ENCODE measurements at places on chromosomes 3 and 15.

DNA sequence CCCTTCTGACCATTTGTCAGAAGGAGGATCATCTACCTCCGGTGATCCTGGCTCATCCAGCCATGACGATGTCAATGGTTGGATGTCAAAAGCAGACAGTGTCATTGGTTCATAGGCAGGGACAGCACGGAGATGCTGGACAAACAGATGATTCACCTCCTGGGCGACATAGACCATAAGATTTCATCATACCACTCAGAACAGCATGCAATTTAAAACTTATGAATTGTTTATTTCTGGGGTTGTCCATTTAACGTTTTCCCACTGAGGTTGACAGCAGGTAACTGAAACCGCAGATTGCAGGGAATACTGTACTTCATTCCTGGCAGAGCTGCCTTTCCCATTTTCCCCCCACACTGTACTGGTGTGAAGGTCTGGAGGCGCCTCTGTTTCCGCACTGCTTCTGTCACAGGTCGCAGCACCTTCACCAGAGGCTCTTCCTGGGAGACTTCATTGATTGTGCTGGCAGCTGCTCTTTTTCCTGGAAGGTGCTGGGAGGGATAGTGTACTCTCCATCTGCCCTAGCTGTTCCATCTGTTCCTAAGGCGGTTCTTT is 32.5 kb upstream of the TMOD3 start:
- DNase-seq, result no peak

GRCh38 chr15:92629975-92630626 is 25.5 kb downstream of the FAM174B start:
- no peak for DNase-seq

GRCh38 chr3:58628823-58629562 is 37.6 kb downstream of the FAM3D start:
- DNase-seq, result no peak

DNA sequence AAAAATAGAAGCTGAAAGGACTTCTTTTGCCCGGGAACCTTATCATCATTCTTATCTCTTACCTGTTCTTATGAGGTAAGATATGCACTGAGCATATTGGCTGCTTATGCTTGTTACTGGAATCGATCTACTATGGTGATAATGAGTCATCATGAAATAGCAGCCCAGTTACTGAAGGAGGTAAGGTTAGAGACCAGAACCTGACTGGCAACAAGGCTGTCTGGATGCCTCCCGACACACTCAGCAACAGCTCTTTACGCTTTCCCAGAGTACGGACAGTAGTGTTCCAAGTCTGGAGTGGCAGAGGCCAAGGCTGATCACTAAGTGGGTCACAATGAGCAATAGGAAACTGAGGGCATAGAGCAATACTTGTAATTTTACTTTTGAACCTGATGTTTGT is 314.1 kb downstream of the NLGN1 start:
- DNase-seq, result no peak

DNA sequence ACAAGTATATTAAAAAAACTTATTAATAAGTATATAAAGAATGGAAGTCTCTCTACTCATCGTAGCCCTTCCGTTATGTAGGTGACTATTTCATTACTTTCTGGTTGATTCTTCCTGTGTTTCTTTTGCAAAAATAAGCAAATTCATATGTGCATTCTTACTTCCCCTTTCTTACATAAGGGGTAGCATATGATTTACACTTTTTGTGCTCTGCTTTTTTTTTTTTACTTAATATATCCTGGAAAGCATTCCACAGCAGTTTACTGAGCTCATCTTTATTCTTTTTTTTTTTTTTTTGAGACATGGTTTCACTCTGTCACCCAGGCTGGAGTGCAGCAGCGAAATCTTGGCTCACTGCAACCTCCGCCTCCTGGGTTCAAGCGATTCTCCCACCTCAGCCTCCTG is 12.9 kb downstream of the SCAMP5 start:
- DNase-seq, result peak; percentile 64

DNA sequence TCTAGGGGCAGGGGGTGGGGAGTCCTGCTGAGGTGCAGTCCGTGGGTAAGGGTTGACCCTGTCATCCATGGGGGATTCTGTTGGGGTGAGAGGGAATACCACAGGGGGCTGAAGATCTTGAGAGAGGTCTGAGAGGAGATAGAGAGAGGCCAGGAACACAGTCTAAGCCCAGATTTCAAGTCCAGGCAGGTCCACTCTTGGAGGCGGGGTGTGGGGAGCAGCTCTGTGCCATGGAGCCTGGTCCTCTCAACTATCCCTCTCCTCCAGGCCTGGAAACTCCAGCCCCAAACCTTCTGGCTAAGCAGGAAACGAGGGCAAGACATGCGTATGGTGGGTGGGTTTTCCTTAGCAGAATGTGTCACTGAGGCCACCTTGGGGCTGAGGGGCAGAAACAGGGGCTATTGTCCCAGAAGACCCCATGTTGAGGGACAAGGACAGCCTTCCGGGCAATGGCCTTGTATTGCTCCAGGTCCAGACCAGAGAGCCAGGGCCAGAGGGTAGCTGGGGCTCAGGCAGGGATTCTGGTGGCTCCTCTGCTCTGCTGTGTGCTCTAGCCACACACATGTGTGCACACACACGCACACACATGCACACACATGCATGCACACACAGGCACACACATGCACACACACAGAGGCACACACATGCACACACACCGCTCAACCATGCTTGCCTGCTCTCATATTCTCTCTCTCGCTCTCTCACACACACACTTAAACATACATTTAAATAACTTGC is 48.6 kb upstream of the MAGEF1 start:
- DNase-seq, result no peak

DNA sequence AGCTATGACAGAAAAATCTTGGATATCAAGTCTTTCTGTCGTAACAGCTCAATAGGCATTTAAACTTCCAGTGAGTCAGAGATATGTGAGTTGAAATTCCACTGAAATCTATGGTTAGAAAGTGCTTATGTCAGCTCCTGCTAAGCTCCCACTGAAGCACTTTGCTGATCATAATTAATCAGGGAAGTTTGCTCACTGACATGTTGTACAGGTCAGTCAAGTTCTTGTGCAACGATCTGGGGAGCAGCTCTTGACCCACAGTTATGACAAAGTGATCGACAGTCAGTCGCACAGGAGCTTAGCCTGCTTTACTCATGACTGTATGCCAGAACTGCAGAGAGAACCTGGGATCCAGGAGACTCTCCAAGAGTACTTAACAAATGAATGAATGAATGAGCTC is 453.5 kb downstream of the SOX2 start:
- DNase-seq, result peak; percentile 10

- DNase-seq, result no peak
Measured at GRCh38 chr3:31967592-31967991, 13.5 kb downstream of the OSBPL10 start.

DNA sequence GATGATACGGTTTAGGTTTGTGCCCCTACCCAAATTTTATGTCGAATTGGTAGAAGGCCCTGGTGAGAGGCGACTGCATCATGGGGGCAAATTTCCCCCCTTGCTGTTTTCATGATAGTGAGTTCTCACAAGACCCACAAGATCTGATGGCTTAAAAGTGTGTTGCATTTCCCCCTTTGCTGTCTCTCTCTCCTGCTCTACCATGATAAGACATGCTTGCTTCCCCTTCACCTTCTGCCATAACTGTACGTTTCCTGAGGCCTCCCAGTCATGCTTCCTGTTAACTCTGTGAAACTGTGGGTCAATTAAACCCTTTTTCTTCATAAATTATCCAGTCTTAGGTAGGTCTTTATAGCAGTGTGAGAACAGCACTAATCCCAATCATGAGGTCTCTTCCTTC is 381.2 kb downstream of the RSL24D1 start:
- DNase-seq, result no peak

- no peak for DNase-seq
Measured at GRCh38 chr3:122794779-122795673, at the start of gene SLC49A4. TSS of gene SLC49A4 (plus strand) at chr3:122795069. CDS start at chr3:122795193, 124 bp downstream.

DNA sequence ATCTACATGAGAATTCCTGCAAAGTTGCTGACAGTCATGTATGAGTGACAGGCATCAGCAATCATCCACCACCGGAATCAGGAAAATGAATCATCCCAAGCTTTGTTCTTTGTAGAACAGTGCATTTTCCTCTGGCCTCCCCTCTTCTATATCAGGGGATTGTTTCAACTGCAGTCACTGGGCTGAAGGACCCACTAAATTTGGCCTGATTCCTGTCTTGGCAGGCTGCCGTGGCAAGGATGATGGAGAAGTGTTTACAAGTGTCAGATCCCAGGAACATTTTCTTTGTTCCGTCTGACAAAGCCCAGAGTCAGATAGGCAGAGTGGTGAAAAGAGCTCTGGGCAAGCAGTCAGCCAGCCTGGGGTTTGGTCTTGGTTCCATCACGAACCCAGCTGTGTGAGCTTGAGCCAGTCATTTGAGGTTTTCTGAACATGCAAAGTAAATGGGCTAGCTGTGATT is 175.1 kb upstream of the TSC22D2 start:
- DNase-seq, result no peak

- no peak for DNase-seq
Measured at GRCh38 chr3:144457758-144458157, 486.1 kb downstream of the DIPK2A start.

DNA sequence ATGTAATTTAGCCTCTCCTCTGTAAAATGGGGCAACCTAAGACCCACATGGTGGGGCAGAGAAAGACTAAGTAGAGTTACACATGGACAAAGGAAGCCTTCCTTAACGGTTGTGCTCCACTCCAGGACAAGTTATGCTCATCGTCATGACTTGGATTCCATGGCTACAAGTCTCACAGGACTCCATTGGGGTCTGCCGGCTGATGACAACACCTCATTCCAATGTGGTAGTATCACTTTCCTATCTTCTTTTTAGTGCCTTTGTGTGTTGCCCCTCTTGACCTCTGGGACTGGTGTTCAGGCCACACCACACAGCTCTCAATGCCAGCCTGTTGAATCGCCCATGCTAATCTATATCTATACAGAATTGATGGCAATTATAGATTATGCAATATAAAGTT is 181.3 kb upstream of the WNT5A start:
- no peak for DNase-seq

DNA sequence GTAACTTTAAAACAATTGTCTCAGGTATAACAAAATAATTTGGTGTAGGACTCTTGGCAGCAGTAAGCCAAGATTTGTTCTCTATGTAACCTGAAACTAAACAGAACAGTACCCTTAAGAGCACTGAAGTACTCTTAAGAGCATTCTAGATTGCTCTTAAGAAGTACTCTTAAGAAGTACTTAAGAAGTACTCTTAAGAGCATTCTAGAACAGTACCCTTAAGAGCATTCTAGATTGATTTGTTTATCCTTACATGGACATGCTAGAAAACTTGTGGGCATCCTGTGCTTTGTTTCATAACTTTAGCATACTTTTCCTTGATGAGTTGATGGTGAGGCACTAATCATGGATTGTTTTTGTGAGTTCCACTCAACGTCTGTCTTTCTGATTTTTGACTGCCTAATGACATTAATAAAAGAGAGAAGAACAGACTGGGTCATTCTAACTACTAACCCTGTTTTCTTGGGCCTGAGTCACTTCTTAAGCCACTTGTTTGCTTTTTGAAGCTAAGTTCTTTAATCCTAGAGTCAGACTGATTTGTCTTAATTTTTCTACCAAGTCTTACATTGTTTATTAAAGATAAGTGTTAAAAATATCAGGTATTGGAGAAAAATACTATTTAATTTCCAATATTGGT is 57.2 kb upstream of the UTS2B start:
- DNase-seq, result no peak

DNA sequence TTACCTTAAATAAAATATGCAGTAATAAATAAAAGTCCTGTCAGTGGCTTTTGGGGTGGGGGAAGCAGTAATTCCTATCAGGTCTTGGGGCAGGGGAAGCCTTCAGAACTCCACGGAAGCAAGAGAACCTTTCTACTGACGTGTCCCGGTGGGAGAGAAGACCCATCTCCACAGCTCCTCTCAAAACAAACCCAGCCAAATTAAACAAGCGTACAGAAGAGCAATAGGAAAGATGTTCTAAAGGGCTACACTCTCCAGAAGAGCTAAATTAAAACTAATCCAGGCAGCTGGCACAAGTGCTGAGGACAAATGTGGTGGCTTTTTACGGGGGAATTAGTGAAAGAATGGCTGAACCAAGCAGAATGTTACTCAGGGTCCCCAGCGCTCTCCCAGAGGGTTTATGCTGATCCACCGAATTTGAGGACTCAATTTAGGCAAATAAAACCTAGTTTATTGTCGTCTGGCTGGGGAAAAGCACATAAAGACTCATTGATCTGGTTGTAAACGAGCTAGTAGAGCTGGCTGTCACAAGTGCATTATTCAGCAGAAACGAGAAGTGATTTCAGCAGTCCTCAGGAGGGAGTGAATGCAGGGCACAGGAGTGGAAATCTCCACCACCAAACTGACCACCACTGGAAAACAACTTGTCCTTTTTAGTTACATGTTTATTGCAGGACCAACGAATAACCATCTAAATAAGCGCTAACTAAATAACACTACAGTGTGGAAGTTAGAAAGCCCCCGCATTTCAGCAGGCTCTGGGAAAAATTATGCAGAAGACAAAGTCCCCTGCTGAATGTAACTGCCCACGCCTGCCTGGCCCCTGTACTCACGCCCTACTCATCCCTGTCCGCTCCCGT is 13.5 kb downstream of the BFSP2 start:
- no peak for DNase-seq

- DNase-seq, result no peak
Measured at GRCh38 chr3:98690876-98691275, 72.3 kb upstream of the ST3GAL6 start.

DNA sequence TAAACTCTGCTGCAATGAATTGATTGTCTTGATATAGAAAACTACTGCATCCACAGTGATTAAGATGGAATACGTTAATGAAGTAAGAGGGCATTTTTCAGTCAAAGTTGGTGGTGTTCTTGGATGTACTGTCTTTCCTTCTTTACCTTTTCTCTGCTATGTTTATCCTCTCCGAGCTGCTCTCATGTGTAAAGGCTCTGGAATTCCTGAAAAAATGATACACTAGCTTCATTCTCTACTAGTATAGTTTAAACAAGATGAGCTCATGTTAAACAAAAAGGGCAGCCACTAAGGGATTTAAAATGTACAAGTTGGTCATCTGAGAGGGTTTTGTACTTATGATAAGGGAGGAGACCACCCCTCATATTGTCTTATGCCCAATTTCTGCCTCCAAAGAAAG is 504.6 kb upstream of the NECTIN3 start:
- no peak for DNase-seq

DNA sequence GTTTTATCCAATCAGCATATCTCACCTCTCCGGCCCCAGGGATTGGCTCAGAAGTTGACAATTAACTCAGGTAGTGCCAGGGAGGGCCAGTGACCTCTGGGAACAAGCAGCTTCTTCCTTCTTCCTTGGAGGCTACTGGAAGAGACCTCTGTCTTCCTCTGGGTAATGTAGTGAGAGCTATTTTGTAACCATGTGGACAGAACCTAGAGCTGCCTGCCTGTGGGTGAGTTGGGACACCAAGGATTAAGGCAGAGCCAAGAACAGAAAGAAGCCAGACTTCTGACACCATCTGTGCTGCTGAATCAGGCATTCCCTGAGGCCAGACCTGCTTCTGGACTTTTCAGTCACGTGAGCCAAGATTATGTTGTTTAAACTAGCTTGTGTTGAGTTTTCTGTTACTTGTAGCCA is 5.9 kb upstream of the NDUFAF1 start:
- no peak for DNase-seq

DNA sequence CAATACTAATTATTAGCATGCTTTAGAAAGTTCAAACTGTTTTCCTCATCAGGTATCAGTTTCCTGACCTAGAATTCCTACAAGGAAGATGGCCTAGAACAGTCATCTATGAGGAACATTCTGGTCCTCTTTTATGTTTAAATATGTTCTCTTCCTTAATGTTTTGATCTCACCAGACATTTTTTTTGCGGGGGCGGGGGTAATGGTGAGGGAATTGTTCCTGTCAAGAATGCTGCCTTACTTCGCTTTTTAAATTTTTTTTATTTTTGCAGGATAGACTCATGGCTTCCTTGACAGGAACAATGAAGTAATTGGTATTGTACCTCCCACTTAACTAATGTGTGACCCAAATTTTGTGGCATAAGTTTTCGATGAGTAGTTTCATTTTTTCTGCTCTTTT is 44.3 kb upstream of the NANOGP8 start:
- DNase-seq, result no peak
